Immature natural killer cell (primary cell): ENCODE measurements at places on chromosomes 1 and 21. TPM values are rescaled to one million over a fixed set of nuclear protein-coding genes. Genes with fewer than 3 reads are reported as not detected.
A peak's percentile ranks its signal among the peaks of the same experiment; 100 is the strongest.

SPRR1A gene
- polyA plus RNA-seq = not detected

SASS6 gene
- polyA plus RNA-seq = 3.1 TPM

GRCh38 chr1:203665993-203666392 is 39.4 kb downstream of the ATP2B4 start:
- peak overlapping the region; percentile 86 for H3K27ac ChIP-seq
- peaks cover 4% of the 10 kb centered on the region for H3K27me3 ChIP-seq
- H3K36me3 ChIP-seq = no peaks in the 10 kb centered on the region
- H3K4me1 ChIP-seq = peaks cover 96% of the 10 kb centered on the region

DNA sequence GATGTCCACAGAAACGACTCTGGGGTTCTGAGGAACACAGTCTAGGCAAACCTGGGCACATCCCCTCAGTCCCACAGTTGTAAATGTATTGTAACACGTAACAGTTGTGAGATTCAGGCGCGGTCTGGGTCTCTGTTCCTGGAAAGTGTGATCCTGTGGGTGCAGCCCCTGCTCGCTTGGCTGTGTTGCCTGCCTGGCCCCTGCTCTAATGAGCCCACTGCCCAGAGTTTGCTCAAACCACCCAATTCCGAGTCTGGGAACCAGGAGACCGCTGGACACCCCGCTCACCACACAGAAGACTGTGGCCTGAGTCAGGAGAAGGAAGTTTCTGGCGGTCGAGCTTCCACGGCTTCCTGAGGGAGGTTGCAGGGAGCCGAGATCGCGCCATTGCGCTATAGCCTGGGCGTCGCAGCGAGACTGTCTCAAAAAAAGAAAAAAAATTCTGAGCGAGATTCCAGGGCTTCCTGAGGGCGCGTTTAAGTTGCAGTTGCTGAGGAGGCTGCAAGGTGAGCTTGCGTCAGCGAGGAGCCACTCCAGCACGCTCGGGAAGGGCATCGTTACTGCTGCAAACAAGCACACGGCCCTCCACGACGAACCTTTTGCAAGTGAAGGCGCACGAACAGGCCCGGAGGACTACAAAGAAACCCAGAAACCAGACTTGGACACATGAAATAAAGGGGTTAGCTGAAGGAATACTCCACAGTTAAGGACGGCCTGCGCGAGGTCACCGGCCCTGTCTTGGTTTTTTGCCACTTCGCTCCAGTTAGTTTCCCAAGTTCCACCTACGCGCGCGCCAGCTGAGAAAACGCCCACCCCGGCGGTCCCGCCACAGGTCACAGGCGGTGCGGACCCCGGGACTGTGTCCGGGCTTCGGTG is 1.1 kb downstream of the C21orf58 start:
- H3K36me3 ChIP-seq = peaks cover 4% of the 10 kb centered on the region
- H3K27ac ChIP-seq = peak overlapping the region; percentile 49
- peaks cover 16% of the 10 kb centered on the region for H3K27me3 ChIP-seq
- no peak for DNase-seq
- peaks cover 35% of the 10 kb centered on the region for H3K4me1 ChIP-seq

DNA sequence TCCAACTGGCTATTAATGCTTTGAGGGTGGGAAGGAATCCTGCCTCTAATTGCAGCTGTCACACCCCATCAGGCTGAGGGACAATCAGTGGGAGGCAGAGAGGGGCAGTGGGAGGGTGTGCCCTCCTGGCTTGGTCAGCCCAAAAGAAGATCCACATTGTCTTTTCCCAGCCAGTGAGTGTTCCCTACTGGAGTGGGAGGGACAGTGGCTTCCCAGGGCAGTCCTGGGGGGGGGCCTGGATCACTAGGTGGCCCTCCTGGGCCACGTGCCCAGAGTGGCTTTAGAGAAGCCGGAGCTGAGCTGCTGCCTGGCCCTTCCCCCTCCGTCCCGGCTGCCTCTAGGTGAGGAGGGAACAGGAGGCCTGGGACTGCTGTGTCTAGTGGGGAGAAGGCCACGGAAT is 14.0 kb downstream of the INKA2 start:
- H3K27ac ChIP-seq = no peak overlapping the region
- no peak for DNase-seq
- no peaks in the 10 kb centered on the region for H3K4me1 ChIP-seq
- H3K4me3 ChIP-seq = no peak overlapping the region
- H3K36me3 ChIP-seq = peaks cover 3% of the 10 kb centered on the region

- no peaks in the 10 kb centered on the region for H3K36me3 ChIP-seq
- no peak overlapping the region for H3K4me3 ChIP-seq
- H3K27ac ChIP-seq = no peak overlapping the region
These were observed 60.5 kb upstream of the PRMT6 start for GRCh38 chr1:106995970-106996369.

DNA sequence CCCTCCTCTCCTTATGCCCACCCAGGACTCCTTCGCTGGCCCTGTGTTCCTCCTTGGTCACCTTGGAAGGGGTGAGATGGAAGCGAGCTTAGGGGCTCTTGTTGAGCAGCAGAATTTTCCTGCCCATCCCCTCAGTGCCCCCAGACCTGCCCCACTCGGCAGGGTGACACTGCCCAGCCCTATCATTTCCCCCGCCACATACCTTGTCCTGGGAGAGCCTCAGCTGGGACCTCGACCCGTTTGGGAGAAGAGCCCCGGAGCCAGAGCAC is 1.4 kb upstream of the FNDC5 start:
- DNase-seq = no peak
- H3K36me3 ChIP-seq = peaks cover 7% of the 10 kb centered on the region
- peaks cover 15% of the 10 kb centered on the region for H3K4me1 ChIP-seq
- no peak overlapping the region for H3K4me3 ChIP-seq
- peaks cover 10% of the 10 kb centered on the region for H3K27me3 ChIP-seq

DNA sequence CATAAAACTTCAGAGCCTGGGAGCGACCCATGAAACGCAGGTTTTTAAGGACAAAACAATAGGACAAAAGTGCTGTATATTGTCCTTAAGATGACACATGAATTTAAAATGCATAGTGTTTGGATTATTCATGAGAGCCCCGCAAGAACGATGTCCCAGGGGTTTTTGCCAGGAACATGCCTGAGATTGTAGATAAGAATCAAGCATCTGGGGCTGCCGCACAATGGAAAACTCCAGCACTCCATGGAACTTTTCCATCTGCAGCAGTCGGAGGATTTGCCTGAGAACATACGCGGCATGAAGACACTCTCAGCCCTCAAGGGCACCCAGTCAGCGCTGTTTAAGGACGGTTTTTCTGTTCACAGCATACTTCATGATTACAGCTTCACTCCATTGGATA is 5.3 kb upstream of the ERG start:
- no peak overlapping the region for H3K27ac ChIP-seq
- no peak overlapping the region for H3K4me3 ChIP-seq
- no peak for DNase-seq
- no peaks in the 10 kb centered on the region for H3K36me3 ChIP-seq
